Stimulated activated naive CD4-positive, alpha-beta T cell treated with Interleukin-2 at 50 U/mL for 16 hours (primary cell): ENCODE measurements at places on chromosomes 2 and 18.

DNA sequence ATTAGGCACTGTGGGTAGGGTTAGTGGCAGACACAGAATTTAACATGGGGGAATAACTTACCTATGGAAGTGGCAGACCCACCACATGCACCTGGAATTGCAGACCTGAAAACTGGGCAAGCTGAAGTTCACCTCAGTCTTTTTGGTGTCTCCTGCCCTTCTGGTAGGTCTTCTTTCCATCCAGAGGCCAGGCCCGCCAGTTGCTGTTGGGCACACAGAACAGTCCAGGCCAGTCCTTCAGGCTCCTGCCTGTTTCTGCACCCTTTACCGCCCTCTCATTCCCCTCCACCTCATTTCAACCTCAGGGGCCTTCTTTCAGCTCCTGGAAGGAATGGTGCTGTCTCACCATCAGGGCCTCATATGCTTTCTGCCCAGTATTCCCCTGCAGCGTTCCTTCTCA lies 358.9 kb upstream of the ETAA1 start:
- no peak for DNase-seq

- no peak for DNase-seq
Observed at GRCh38 chr18:4808891-4809290, 353.8 kb upstream of the DLGAP1 start.

GRCh38 chr18:56715121-56715520 lies 64.0 kb downstream of the WDR7 start:
- no peak for DNase-seq

- DNase-seq, result no peak
Observed at GRCh38 chr2:191538334-191538903, 139.5 kb upstream of the NABP1 start.

DNA sequence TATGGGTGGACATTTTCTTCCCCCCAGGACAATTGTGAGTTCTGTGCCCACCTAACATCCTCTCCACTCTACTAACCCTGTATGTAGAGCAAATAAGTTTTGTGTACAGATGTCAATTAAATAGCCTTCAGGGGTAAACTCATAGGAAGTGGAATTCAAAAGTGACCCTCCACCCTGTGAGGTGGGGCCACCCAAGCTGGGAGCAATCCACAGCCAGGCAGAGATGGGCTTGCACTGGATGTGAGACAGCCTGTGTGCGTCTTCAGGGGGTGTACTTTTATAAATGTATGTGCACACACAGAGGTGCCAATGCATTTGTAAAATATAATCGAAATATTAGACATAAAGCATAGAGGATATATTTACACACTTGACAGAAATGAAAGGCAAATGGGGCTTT lies 33.1 kb upstream of the ATP6V1B1 start:
- no peak for DNase-seq

- no peak for DNase-seq
Observed at GRCh38 chr2:237222601-237223041, 136.9 kb downstream of the COPS8 start.
